ENCODE measurements at places on chromosomes 13 and 19. TPM values are rescaled to one million over a fixed set of nuclear protein-coding genes. Genes with fewer than 3 reads are reported as not detected.

DNA sequence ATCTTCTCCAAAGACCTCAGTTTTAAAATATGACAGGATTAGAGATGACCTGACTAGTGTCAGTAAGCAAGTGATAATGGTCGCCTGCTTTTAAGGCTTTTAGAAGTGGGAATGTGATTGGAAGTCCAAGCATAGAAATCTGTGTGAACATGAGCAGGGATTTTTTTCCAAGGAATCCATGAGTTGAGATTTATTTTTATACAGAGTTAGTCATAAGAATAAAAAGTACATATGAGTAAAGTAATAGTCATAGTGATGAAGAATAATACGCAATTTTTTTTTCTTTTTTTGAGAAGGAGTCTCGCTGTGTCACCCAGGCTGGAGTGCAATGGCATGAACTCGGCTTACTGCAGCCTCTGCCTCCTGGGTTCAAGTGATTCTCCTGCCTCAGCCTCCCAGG is 1.6 kb downstream of the ZNF546 start:
- DNase-seq: no peak

DNA sequence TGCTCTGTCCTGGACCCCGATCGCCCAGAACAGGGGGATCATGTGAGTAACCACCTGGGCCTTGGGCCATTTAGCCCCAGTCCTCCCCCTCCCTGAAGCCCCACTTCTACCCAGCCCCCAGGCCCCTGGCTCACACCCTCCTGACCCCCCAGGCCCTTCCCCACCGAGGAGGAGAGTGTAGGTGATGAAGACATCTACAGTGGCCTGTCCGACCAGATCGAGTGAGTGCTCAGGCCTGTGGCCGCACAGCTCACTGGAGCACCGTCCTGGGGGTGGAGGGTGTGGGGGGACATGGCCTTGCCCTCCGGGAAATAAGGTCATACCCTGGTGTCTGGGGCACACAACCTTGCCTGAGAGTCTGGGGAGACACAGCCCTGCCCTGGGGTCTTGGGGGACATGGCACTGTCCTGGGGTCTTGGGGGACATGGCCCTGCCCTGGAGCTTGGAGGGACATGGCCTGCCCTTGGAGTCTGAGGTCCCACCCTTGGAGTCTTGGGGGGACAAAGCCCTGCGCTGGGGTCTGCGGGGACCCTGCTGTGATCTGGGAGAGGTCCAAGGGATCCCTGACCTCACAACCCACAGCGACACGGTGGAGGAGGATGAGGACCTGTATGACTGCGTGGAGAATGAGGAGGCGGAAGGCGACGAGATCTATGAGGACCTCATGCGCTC is 49.3 kb downstream of the VAV1 start:
- DNase-seq: no peak

DNA sequence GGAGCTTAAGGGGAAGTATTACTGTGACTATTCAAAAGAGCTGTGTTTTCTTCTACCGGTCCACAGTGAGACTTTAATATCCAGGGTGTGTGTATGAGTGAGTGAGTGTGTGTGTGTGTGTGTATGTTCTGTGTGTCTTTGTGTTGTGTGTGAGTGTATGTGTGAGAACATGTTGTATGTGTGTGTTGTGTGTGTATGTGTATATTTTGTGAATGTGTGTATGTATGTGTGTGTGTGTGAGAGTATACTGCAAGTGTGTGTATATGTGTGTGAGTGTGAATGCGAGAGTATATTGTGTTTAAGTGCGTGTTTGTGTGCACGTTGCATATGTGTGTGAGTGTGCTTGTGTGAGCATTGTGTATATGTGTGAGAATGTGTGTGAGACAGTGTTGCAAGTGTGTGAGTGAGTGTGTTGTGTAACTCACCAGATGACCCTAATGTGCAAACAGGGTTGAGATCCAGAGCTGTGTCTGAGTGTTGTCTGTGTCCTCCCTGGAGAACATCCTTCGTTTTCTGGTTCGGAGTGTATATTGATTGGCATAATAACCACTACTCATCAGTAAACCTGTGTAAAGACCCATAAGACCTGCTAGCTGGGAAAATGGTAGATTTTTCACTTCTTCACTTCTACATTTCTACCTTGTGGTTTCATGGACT is 101.1 kb upstream of the RNF113B start:
- DNase-seq: no peak

DNA sequence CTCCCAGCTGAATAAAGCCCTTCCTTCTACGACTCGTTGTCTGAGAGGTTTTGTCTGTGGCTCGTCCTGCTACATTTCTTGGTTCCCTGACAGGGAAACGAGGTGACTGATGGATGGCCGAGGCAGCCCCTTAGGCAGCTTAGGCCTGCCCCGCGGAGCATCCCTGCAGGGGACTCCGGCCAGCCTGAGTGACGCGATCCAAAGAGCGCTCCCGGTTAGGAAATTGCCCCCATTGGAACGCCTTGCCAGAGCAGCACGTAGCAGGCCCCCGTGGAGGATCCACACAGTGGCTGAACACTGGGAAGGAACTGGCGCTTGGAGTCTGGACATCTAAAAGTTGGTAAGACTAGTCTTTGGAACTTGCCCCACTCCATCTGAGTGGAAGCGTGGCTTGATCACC is 296.8 kb upstream of the SGCG start:
- DNase-seq: no peak

DNA sequence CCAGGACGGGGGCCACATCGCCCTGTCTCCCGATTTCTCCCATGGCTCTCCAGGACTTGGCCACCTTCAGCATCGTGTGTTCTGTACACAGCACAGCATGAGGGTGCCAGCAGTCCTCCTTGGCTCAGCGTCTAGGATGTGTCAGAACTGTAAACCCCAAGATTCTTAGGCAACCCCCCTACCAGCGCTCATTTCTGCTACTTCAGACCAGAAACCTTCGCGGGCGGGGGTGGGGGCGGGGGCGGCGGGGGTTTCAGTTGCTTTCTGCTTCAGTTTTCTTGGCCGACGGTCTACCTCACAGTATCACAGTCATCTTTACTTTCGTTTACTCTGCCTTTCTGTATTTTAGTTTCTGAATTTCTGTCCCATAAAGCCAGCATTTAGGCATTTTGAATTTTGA is 82.4 kb downstream of the GGACT start:
- DNase-seq: no peak

GRCh38 chr19:8329996-8330395 is 8.7 kb downstream of the RPS28 start:
- no peak for DNase-seq

DNA sequence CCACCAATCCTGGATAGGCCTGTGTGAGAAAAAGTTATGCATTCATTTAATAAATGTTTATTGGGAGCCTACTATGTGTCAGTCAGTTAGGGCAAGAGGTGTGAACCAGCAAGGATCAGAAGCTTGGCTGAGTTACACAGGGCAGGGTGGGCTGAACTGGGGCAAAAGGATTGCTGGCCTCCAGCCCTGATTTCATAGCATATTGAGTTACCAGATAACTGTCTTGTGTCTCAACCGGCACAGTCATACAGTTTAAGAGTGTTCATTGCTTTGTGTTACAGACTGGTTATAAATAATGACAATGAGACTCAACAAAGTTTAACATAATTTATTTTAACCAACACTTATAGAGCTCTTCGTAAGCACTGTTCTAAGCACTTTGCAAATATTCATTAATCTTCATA is 253.8 kb downstream of the DLEU7 start:
- DNase-seq: no peak

GRCh38 chr13:107296804-107297203 is 728.9 kb upstream of the ARGLU1 start:
- no peak for DNase-seq

GRCh38 chr13:109783447-109783814 is 3.0 kb downstream of the IRS2 start:
- DNase-seq: no peak

Gene SOX1
- total RNA-seq: not detected

Gene NBEA
- total RNA-seq: 0.40 TPM

Gene ZNF497
- 2.4 TPM for total RNA-seq

All from left lobe of liver (tissue), 2 donors.